ENCODE measurements at places on chromosomes 1 and 21.
A peak's percentile ranks its signal among the peaks of the same experiment; 100 is the strongest.

GRCh38 chr1:209497729-209498128, 85.8 kb upstream of the CAMK1G start:
- DNase-seq: no peak

GRCh38 chr1:203769505-203770343, 4.7 kb downstream of the LAX1 start:
- DNase-seq: no peak

DNA sequence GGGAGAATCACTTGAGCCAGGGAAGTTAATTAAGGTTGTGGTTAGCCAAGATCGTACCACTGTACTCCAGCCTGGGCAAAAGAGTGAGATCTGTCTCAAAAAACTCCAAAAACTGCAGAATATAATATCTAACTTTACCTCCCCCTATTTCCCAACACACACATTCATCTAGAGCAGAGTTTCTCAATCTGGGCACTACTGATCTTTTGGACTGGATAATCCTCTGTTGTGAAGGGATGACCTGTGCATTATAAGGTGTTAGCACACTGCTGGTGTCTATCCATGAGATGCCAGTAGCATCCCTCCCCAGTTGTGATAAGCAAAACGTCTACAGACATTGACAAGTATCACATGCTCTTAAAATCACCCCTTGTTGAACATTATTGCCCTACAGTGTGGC, 61.8 kb downstream of the RGS13 start:
- DNase-seq: no peak

DNA sequence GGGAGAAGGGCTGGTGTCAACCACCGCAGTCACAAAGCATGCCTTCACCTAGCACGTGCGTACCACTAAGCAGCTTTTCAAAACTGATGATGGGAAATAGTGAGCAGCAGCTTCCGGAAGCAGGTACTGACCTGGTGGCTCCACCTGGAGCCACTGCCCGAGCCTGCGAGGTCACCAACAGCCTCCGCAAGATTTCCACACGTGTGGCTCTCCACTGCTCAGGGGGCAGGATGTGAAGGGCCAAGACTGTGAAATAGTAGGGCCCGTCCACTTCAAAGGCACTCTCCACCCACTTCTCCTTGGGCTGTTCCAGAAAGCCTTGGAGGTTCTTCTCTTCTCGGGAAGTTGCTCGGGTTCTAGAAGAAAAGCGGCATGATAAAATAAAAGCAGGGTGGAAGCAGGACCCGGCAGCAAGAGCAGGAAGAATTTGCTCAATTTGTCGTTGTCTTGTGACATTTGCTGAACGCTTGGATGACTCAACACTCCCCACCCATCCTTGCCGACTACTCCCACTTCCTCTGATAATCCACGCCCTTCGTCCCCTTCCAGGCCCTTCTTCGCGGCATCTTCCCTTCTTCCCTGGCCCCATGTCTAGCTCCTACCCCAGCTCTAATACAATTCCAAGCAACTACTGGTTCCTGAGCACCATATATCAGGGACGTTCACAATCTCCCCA, 124.9 kb upstream of the IFFO2 start:
- no peak for DNase-seq

GRCh38 chr1:2199042-2199810, 4.7 kb upstream of the FAAP20 start:
- peak; percentile 61 for DNase-seq

DNA sequence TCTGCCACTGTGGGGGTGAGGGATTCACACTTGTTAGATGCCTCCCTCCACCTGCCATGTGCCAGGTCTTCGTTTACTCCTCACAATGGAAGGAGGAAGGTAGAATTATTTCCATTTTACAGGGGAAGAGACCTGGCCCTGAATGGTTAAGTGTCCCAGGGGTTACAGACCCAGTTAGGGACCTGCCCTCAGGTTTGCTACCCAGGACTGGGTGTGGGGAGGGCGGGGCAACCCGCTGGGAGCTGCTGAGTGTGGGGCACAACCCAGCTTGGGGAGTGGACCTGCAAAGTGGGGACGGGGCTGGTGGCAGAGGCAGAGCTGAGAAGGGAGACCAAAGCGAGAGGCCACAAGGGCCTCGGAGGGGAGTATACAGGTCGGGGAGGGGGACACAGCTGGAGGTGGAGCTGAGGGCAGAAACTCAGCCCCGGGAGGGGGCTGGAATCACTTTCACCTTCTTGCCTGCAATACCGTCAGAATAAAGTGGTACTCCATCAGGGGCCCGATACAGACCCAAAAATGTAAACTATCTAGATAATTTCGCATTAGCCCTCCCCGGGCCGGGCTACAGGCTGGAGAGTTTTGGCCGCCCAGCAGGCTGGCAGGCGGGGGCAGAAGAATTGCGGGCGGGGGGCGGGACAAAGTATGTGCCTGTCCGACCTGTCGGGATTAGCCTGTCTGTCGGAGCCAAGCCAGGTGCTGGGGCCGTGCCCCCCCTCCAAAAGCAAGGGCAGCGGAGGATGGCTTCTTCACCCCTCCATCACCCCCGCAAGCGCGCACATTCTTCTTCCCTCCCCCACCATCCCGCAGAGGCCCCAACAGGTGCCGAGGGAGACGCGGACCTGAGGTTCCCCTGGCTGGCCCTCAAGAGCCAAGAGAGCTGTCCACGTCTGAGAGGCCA, 1.4 kb downstream of the RSPO1 start:
- no peak for DNase-seq
